Type B pancreatic cell (in vitro differentiated cells): ENCODE measurements at places on chromosomes 5 and 9.

DNA sequence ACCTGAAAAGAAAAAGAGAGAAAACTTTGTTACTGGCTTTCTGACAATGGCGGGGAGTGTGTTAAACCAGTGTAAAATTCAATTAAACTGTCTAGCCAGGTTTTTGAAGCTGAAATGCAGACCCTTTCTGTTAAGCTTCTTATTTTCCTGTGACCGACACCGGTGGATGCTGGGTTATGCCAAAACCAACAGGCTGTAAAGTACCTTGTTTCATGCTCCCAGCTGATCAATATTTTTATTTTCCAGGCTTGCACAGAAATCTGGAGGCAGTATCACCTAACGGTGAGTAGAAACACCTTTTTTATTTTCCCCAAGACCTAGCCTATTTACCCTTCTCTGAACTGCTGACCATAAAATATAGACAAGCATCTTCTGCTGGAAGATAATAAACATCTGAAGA is 94.9 kb upstream of the GRHPR start:
- no peak overlapping the region for H3K27ac ChIP-seq
- no peak overlapping the region for H3K4me3 ChIP-seq
- no peak for DNase-seq
- H3K27me3 ChIP-seq, result peaks cover 4% of the 10 kb centered on the region
- no peaks in the 10 kb centered on the region for H3K36me3 ChIP-seq

DNA sequence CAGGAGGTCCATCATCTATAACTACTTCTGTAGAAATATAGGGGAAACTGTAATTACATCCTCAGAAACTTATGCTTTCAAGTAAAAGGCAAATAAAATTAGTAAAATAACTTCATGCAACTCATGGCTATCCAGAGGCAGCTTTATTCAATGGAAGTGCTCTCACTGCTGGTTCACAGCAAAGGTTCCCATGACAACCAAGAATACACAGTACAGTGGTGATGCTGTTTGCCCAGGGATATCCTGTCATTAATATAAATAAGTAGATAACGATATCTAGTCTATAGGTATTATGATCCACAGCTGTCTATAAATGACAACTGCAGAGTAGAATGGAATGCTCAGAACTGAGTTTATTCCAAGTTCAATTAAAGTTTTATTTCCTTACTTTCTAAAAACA is 390.3 kb downstream of the PDE4D start:
- H3K27me3 ChIP-seq, result no peaks in the 10 kb centered on the region
- H3K36me3 ChIP-seq, result no peaks in the 10 kb centered on the region
- no peak overlapping the region for H3K27ac ChIP-seq
- DNase-seq, result no peak

DNA sequence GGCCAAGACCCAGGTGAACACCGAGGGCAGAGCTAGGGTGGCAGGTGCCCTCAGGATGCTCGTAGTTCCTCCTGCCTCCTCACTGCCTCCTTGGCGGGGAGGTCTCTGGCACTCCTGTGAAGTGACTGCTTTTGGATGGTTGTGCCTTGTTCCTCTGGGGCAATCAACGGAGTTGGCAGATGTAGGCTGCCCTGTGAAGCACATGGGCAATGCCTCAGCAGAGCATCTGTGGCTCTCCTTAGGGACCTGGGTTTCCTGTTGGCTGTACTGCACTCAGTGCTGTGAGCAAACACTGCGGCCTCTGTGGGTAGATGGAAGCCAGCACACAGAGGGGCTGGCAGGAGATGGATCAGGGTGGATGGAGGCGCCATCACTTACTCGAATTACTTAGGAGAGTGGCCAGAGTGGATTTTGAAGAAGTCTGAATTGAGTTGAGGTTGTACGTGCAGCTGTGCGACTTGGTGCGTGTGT is 71.4 kb upstream of the COL5A1 start:
- peaks cover 11% of the 10 kb centered on the region for H3K4me1 ChIP-seq
- no peak overlapping the region for H3K4me3 ChIP-seq
- H3K27ac ChIP-seq, result no peak overlapping the region

GRCh38 chr9:100066539-100066938 is 32.3 kb downstream of the ERP44 start:
- peaks cover 5% of the 10 kb centered on the region for H3K4me1 ChIP-seq
- no peak for DNase-seq
- no peak overlapping the region for H3K27ac ChIP-seq
- H3K4me3 ChIP-seq, result no peak overlapping the region

DNA sequence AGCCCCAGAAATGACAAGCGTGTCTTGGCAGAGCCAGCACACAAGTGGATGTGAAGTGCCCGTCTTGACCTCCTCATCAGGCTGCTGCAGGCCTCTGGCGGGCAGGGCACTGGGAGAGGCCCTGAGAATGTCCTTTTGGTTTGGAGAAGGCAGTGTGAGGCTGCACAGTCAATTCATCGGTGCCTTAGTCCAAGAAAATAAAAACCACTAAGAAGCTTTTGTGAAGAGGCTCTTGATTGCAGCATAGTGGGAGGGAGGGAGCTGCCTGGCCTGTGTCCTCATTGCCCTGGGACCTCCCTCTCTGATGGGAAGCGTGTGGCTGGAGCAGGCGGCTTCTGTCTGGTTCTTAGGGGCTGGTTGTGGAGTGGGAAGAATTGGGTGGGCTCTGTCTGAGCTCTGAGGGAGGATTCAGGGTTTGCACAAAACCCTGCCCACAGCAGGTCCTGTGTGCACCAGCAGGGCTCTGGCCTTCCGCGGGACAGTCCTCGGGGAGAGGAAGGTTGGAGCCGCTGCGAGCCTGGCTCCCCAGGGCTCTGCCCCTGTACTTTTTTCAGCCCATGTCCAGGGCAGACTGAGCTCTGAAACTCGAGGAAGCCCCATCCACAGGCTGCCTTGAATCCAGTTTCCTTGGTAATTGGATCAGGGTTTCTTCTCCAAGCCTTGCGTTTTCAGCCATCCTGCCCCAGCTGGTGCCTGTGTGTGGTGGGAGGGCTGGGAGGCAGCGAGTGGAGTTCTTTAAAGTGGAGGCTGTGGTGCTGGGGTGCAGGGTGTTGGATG is 1.1 kb downstream of the HRCT1 start:
- no peaks in the 10 kb centered on the region for H3K36me3 ChIP-seq
- H3K4me1 ChIP-seq, result peaks cover 40% of the 10 kb centered on the region
- no peak overlapping the region for H3K4me3 ChIP-seq
- DNase-seq, result no peak

DNA sequence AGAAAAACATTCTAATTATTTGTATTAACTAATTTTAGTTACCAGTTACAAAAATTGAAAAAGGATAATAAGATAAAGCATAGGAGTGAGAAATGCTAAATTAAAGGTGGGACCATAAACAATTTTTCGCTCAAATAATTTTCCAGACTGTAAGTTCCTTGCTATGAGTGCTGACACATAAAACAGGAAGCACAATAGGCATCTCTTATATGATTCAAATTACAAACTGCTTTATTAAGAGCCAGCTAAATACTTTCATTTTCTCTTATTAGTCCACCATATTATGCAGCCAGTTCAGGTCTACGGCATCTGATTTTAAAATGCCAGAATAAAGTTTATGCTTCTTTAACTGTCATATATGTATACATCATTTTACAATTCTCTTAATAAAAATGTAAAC is 4.4 kb downstream of the RC3H2 start:
- H3K27ac ChIP-seq, result peak overlapping the region; percentile 16
- no peaks in the 10 kb centered on the region for H3K36me3 ChIP-seq
- H3K4me1 ChIP-seq, result peaks cover 16% of the 10 kb centered on the region
- no peaks in the 10 kb centered on the region for H3K27me3 ChIP-seq
